Tibial nerve (tissue), 4 donors: ENCODE measurements at places on chromosomes 2 and 18.

DNA sequence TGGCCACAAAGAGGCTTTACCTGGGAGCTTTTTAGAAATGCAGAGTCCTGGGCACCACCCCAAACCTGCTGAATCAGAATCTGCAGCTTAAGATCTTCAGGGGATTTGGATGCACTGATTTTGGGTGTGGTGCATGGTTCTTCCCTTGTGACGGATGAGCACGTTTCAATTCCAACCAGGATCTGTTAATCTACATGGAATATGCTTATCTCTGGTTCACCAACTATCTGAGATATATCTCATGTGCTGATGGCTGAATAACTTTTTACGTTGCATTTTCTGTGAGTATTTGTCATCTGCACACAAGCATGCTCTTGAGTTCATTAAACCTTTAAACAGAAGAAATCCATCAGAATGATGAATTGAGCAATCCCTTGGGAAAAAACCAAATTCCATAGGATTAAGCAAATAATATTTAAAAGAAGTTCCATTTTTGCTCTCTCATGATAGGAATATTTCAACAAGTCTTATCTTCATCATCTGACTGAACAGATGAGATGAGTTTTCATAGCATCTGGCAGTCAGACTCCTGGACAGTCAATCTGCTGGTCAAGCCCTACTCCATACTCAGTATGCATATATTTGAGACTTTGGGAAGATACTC lies 120.6 kb downstream of the PLB1 start:
- no peak overlapping the region for H3K4me3 ChIP-seq
- no peak overlapping the region for H3K27ac ChIP-seq
- peaks cover 16% of the 10 kb centered on the region for H3K4me1 ChIP-seq
- no peak for DNase-seq
- H3K36me3 ChIP-seq, result no peaks in the 10 kb centered on the region

- H3K27me3 ChIP-seq, result no peaks in the 10 kb centered on the region
- H3K4me3 ChIP-seq, result no peak overlapping the region
- H3K36me3 ChIP-seq, result no peaks in the 10 kb centered on the region
- no peak for DNase-seq
- no peaks in the 10 kb centered on the region for H3K4me1 ChIP-seq
- peak overlapping the region; percentile 65 for H3K27ac ChIP-seq
Observed at GRCh38 chr2:237865623-237866041, 6.2 kb downstream of the RAMP1 start.

DNA sequence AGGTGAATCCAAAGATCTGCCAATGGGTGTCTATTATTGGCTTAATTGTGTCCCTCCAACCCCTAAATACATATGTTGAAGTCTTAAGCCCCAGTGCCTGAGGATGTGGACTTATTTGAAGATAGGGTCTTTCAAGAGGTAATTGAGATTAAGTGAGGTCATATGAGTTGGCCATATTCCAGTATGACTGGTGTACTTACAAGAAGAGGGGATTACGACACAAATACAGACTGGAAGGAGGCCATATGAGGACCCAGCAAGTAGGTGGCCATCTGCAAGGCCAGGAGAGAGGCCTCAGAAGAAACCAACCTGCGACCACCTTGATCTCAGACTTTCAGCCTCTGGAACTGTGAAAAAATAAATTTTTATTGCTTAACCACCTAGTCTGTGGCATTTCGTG lies 121.1 kb upstream of the FN1 start:
- no peaks in the 10 kb centered on the region for H3K27me3 ChIP-seq
- no peaks in the 10 kb centered on the region for H3K36me3 ChIP-seq
- H3K4me3 ChIP-seq, result no peak overlapping the region
- no peak for DNase-seq

DNA sequence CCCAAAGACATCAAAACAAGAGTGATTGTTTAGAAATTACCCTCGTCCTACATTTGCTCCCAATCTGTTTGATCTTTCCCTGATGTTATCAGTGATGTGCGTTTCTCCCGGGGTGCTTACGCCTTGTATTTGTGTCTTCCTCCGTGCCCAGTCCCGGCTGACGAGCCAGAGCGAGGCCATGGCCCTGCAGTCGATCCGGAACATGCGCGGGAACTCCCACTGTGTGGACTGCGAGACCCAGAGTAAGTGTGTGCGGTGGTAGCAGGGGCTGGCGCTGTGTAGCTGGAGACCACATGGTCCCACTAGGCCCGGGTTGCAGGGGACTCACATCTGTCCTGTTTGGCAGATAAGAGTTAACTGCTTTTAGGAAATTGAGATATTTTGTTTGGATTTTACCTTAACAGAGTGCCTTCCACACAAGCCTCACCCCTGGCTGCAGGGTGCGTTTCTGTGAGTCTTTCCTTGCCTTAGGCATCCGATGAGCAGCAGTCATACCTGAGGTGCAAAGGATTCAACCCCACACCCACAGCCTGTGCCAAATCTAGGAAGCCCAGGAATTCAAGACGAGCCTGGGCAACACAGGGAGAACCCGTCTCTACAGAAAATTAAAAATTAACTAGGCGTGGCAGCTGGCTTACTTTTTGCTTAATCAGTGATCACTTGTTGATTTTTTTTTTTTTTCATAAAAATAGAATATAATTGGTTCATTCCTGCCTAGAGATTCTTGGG lies 127.4 kb downstream of the GBX2 start:
- no peaks in the 10 kb centered on the region for H3K36me3 ChIP-seq
- no peaks in the 10 kb centered on the region for H3K4me1 ChIP-seq
- H3K27me3 ChIP-seq, result no peaks in the 10 kb centered on the region
- H3K4me3 ChIP-seq, result no peak overlapping the region

- DNase-seq, result no peak
- no peaks in the 10 kb centered on the region for H3K4me1 ChIP-seq
Observed at GRCh38 chr2:188085421-188085820, 206.3 kb upstream of the GULP1 start.

DNA sequence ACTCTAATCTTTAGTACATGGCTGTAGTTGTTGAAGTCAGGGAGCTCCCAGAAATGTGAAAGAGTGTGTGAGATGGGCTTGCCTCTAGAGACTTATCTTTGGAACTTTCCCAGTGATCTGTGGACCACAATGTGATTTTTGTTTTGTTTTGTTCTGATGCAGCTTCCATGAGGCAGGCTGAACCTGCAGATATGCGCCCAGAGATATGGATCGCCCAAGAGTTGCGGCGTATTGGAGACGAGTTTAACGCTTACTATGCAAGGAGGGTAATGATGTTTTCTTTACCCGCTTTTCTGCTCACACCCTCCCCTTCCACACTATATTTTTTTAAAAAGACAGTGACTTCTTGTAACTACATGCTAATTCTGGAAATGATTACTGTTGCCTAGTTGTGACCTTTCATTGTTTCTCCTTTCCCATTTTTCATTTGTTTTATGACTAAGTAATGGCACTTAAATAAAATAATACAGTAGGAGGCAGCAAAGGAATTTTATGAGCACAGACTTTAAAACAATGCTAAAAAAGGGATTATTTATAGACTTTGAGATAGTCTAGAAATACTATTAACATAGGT lies 29.3 kb downstream of the BCL2L11 start:
- no peak overlapping the region for H3K4me3 ChIP-seq
- no peak overlapping the region for H3K27ac ChIP-seq
- no peaks in the 10 kb centered on the region for H3K27me3 ChIP-seq
- no peak for DNase-seq
- no peaks in the 10 kb centered on the region for H3K4me1 ChIP-seq
- H3K36me3 ChIP-seq, result no peaks in the 10 kb centered on the region

- H3K4me3 ChIP-seq, result no peak overlapping the region
- DNase-seq, result no peak
- H3K36me3 ChIP-seq, result no peaks in the 10 kb centered on the region
- H3K27me3 ChIP-seq, result no peaks in the 10 kb centered on the region
- H3K27ac ChIP-seq, result no peak overlapping the region
Observed at GRCh38 chr2:160478660-160479059, 14.9 kb downstream of the RBMS1 start.

- DNase-seq, result no peak
- no peak overlapping the region for H3K27ac ChIP-seq
- H3K4me3 ChIP-seq, result no peak overlapping the region
- H3K4me1 ChIP-seq, result no peaks in the 10 kb centered on the region
Observed at GRCh38 chr2:20125164-20125563, 73.7 kb upstream of the LAPTM4A start.

- H3K4me1 ChIP-seq, result no peaks in the 10 kb centered on the region
- H3K36me3 ChIP-seq, result no peaks in the 10 kb centered on the region
- DNase-seq, result no peak
- H3K27me3 ChIP-seq, result no peaks in the 10 kb centered on the region
Observed at GRCh38 chr2:208103616-208104015, 20.7 kb downstream of the CRYGD start.

- peaks cover 15% of the 10 kb centered on the region for H3K4me1 ChIP-seq
- no peak overlapping the region for H3K27ac ChIP-seq
- H3K4me3 ChIP-seq, result no peak overlapping the region
- no peaks in the 10 kb centered on the region for H3K27me3 ChIP-seq
- H3K36me3 ChIP-seq, result peaks cover 11% of the 10 kb centered on the region
- no peak for DNase-seq
Observed at GRCh38 chr2:197707316-197708213, 2.4 kb downstream of the MARS2 start.
